ENCODE measurements at places on chromosomes 4 and X.

DNA sequence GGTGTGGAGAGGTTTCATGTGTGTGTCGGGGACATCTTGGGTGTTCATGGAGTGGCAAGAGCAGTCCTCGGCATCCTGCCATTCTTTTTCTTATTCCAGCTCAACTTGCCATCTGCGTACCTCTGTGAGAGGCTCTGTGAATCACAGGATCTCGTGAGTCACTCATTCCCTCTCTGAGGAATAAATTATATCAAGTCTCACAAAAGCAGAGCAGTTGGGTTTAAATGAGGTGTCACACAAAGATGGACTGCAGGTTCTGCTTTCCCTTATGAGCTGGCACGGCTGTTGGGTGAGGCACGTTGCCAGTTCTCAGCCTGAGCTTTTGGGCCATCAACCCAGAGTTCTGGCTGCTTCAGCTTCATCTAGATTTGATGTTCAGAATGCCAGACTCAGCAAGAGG lies 6.8 kb upstream of the OCIAD2 start:
- DNase-seq, result no peak

- peak; percentile 41 for DNase-seq
Observed at GRCh38 chrX:49209434-49210251, 9.7 kb upstream of the SYP start.

GRCh38 chr4:121464854-121465253 lies 84.0 kb upstream of the QRFPR start:
- no peak for DNase-seq

- no peak for DNase-seq
Observed at GRCh38 chrX:17154001-17154400, 207.5 kb downstream of the REPS2 start.

GRCh38 chr4:105196523-105197145 lies 50.0 kb downstream of the TET2 start:
- DNase-seq, result no peak

- no peak for DNase-seq
Observed at GRCh38 chrX:45801554-45801953, 600.9 kb upstream of the DIPK2B start.

DNA sequence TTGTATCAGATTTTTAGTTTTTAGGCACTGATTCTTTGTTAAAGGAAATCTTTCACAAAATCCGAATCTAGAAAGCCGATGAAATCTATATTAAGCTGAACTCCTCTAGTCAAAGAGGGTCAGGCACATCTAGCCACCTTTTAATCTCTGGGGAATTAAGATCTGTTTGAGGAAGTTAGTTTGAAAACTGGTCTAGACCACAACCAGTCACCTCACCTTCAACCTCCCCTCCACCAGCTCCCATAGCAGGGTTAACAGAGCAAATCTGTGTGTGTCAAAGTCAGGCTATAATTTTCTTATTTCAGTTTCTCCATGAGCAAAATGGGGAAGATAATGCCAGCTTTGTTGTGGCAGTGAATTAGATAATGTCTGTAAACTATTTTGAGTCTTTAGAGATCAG lies 110.0 kb upstream of the IGFBP7 start:
- DNase-seq, result no peak

DNA sequence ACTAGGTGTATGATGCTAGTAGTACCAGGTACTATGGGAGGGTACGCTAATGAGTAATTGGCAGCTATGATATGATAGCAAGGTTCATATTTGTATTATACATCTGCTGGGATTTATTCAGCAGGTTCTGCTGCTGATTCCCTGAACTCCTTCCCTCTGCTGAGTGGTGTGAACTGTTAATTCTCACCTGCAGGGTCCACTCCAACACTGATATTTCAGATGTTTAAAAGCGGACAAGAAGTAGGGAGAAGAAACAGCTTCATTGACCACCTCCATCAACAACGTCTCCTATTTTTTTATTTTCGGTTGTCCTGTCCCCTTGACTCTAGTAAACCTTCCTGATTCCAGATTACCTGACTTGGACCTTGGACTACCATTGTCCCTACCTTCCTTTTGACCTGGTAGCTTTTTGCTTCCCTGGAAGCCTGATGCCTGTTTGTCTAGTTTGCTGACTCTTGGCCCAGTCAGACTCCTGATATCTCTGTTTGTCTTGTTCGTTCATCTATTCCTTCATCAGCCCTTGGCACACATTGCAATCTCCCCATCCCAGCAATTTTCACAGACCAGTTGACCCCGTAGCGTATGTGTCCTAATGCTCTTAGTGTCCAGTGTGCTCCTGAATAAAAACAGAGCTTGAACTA lies 34.0 kb upstream of the RNF128 start:
- DNase-seq, result no peak

GRCh38 chr4:112127803-112128202 lies 17.5 kb upstream of the FAM241A start:
- no peak for DNase-seq

GRCh38 chrX:154730253-154730891 lies 20.5 kb downstream of the GAB3 start:
- no peak for DNase-seq

DNA sequence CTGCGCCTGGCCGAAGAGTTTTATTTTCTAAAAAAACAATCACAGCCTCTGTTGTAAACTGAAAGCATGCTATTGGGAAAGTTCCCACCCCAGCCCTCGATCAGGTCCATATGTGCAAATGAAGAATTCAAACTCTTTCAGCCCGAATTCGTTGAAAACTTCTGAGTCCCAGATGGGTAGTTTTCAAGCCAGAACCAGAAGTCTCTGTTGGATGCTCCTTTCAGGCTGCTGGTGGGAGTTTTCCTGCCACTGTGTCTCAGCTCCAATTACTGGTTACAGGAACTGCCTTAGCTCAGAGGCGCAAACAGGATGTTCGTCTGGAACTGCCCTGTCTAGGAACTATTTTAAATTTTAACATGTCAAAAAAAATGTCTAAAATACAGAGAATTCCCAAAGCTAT lies 9.3 kb upstream of the ALG13 start:
- no peak for DNase-seq

DNA sequence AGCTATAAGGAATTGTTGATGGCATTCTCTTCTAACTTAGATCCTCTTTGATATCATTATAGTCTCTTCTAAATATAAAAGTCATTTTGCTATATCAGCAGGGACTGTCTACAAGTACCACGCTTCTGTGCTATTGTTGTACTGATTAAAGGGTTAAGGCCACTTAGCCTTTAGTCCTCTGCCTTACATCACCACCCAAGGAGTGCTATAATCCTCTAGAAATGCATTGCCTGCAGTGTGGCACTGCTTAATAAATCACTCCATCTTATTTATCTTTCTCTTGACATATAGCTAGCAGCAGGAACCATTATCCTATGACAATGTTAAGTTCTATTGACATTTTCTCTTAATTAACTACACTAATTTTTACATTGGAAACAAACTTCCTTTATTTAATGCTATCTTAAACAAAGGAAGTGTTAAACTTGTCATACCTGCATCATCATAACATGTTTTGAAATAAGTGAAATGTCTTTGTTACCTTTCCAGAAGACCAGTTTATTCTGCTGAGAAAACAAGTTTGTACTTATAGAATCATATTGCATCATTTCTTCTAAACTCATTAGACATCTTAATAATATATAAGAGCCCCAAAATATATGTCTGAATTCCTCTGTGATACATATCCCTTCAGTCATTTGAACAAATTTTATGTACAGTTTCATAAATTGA lies 360.9 kb upstream of the ATOH1 start:
- DNase-seq, result no peak

DNA sequence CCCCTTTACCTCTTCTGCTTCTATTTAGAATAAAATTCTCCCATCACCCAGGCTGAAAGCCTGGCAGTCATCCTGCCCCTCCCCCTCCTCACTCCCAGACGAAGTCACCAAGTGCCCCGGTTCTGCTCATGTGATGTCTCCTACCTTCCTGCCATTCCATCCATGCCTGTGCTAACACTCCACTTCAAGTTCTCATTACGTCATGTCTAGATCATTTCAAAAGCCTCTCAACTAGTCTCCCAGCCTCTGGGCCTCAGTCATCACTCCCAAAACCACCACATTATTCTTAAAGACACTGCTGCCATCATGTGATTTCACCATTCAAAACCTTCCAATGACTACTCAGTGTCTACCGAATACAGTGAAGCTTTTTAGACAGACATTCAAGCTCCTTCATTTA lies 17.2 kb upstream of the HOPX start:
- DNase-seq, result no peak

- no peak for DNase-seq
Observed at GRCh38 chr4:13635286-13635799, 7.8 kb upstream of the BOD1L1 start.

DNA sequence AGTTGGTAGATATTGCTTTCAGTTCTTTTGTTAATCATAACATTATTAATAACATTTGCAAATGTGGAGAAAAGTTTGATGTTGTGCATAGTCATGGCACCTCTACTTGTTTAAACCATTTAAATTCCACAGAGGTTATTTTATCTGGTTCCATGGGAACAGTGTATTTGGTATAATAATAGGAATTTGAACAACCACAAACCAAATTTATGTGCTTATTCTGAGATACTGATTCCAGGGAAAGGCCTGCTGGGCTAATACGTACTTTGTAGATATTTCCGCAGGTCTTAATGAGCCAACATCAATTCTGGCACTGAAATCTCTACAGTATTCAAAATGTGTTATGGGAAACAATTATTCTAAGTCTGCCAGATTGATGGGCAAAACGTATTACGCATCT lies 319.0 kb downstream of the DKK2 start:
- DNase-seq, result no peak

DNA sequence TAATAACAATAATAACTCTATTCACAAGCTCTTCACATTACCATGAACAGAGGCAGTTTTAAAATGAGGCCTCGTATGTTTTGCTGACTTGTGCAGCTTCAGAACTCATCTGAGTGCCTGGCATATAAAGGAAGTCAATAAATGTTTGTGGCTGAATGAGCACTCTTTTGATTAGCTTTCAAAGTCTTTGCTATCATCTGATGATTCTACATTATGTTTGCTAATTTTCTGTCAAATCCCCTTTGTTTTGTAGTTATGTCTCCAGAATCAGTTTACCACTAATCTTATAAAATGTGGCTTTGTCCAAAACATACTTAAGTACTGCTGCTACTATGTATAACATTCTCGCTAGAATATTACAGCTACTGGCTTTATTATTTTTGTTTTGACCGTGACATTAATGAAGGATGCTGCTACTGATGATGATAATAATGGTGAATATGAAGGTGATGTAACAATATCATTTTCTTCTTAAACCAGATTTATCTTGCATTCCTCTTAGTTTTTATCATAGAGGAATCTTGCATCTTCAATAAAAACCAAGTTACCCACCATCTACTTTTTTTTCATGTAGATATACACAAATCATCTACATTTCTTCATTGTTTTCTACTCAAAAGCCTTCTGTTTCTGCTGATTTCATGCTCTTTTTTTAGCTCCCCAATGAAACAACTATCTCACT lies 384.5 kb downstream of the NAF1 start:
- DNase-seq, result no peak

DNA sequence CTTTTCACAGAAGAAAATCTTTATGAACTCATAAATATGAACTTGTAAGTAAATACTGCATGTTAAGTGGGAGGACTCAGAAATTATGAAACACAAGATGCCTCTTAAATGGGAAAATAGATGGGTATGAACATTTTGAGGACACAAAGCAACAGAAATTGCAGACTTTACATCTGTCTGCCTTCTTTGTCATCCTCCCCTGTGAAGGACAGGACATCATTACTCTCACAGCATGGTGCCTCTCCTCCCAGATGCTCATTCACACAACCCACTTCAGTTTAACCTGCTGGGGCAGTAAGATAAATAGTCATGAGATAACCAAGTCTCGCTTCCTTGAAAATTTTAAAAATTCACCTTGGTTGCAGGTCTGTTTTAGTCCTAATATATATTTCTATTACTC lies 144.5 kb downstream of the APBB2 start:
- DNase-seq, result no peak

DNA sequence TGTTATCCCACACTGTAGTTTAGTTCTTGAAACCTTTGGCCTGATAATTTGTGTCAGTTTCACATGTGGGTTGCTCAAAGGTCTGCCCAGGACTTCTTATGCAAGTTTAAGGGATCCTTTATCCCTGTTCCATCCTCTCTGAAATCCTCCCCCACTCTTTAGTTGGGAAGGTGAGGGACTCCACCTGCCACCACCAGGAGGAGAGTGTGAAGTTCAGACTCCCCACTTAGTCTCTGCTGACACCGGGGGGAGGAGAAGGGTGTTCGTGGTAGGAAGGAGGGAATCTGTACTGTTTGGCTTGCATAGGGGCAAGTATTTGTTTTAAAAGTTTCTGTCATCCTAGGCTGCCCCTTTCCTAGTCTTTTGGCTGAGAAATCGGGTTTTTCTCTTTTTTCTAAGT lies 211.8 kb downstream of the PPP4R3C start:
- no peak for DNase-seq

DNA sequence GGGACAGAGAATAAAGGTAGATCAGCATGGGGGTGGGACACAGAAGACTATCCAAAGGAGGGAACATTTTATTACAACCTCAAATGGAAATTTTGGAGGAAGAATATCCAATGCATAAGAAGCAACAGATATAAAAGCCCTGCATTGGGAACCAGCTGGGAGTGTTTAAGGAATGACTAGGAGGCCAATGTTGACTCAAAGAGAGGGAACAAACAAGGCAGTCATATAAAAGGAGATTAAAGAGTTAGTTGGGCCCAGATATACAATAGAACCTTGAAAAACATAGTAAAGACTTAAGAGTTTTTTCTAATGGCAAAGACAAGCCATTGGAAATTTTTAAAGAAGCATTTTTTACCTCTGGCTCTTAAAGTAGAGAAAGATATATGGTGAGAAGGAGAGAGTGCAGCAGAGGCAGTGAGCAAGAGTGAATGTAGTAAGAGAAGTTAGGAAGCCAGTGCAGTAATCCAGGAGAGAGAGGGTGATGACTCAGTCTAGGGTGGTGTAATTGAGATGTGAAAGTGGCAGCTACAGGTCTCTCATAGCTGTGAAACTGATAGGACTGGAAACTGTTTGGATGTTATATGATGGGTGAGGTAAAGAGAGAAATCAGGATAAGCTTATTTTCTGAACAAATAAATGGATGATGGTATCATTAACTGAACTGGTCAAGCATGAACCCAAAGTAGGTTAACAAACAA lies 182.2 kb upstream of the ATOH1 start:
- peak; percentile 8 for DNase-seq

GRCh38 chrX:70970482-70970995 lies 39.6 kb upstream of the SLC7A3 start:
- DNase-seq, result peak; percentile 46

GRCh38 chr4:146095860-146096259 lies 79.7 kb upstream of the LSM6 start:
- no peak for DNase-seq

- DNase-seq, result no peak
Observed at GRCh38 chr4:149972407-149972806, 105.8 kb upstream of the DCLK2 start.

DNA sequence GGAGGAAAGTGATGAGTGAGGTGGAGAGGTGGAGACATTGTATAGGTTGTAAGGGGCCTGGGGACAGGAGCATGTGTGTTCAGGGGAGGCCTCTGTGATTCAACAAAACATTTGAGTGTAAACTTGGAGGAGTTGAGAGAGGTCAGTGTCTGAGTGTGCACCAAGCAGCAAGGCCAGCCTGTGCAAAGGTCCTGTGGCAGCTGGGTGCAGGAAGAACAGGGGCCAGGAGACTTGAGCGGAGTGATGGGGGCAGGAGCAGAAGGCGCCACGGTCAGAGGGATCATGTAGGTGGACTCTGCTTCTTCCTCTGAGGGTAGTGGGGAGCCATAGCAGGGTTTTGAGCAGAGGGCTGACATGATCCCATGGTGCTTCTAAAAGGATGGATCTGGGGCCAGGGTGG lies 9.6 kb upstream of the PSAPL1 start:
- no peak for DNase-seq

Data from SJCRH30 (cell line).